ENCODE measurements at places on chromosomes 11 and 22. TPM values are rescaled to one million over a fixed set of nuclear protein-coding genes. Genes with fewer than 3 reads are reported as not detected.

CHRM1 gene
- 0.07 TPM for total RNA-seq

PNPLA5 gene
- not detected for total RNA-seq

SLC29A2 gene
- 22.6 TPM for total RNA-seq

UBQLNL gene
- 0.17 TPM for total RNA-seq

- DNase-seq: no peak
Observed at GRCh38 chr11:79352349-79352703, 88.5 kb downstream of the TENM4 start.

GRCh38 chr11:44575288-44575672, 9.8 kb downstream of the CD82 start:
- no peak for DNase-seq

DNA sequence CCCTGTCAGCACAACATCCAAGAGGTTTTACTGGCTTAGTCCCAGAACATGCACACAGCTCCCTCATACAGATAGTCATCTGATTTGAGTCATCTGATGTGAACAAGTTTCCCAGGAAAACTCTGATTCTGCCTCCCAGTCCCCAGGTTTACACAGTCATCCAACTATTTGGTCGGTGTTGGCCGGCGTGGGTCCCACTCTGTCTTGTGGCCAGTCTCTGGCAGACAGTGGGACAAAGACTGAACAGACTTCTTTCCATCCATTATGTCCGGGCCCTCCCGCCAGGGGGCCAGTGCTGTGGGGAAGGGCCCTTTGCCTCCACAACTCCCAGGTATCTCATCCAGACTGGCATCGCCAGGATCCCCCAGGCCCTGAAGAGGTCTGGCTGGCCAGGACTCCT, 60.0 kb downstream of the BTG4 start:
- no peak for DNase-seq

DNA sequence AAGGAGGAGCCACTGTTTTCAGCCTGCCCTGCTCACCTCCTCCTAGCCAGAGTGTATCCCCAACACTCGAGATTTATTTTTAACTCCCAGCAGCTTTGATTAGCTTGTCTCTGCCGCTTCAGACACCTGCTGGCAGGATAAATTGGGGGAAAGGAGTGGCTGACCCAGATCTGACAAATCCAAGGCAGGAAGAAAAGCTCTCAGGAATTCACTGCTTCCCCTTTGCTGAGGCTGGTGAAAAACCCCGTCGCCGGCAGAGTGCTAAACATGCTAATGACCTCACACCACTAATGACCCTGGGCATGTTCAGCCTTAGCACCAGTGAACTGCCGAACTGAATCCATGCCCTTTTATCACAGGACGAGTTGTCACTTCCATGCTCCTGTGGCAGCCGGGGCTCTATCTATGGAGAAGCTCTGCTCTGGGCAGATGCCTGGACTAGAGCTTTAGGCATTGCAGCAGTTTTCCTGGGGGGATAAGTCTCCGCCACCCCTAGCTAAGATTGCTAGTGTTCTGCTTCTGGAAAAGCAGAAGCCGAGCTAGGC, 52.2 kb downstream of the FEZ1 start:
- DNase-seq: peak; percentile 37

- DNase-seq: no peak
Observed at GRCh38 chr11:115411120-115411519, 93.1 kb downstream of the CADM1 start.

DNA sequence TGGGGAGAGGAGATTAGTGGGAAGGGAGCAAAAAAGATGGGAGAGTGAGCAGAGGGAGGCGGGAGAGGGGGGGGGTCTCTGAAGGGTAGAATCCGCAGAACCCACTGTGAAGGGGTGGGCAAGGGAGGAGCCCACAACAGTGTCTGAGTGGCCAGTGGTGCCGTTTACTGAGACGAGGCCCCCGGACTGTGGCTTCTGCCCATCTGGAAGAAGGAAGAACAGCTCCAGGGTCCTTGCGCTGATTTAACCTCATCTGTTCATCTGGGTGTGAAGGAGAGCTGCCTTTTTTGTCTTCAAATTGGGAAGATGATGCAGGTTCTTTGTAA, 45.7 kb upstream of the ANO1 start:
- no peak for DNase-seq

All from left ventricle myocardium superior (tissue), 1 donor.